T-cell (primary cell): ENCODE measurements at places on chromosomes 2 and 18. TPM values are rescaled to one million over a fixed set of nuclear protein-coding genes. Genes with fewer than 3 reads are reported as not detected.
A peak's percentile ranks its signal among the peaks of the same experiment; 100 is the strongest.

DNA sequence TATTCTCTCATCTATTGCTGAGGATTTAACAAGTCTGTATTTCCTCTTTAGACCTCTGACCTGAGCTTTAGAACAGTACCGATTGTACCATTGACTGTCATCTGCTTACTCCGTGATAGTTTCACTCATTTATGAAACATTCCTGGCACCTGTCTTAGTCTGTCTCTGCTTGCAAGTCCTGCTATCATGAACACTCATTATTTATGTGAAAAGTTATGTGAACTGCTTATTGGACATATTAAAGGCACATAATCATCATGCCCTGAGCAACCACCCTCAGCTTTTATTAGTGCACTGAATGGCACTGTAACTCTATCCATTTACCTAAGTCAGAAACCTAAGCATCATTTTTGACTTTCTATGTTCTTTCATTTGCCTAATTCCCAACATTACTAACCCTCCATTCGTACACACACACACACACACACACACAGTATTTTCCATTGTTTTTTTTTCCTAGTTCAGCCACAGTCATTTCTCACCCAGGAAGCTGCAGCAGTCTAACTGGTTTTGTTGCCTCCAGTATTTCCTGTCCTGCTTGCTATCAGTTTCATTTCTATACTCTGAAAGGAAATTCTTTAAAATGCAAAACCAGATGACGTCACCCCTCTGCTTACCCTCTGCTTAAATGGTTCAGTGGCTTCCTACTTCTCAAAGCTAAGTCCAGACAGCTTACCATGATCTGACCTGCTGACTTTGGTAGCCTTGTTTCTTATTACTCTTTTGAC is 146.1 kb downstream of the HAUS1 start:
- DNase-seq: peak; percentile 18
- no peaks in the 10 kb centered on the region for H3K27me3 ChIP-seq
- H3K4me1 ChIP-seq: peaks cover 33% of the 10 kb centered on the region
- no peaks in the 10 kb centered on the region for H3K36me3 ChIP-seq
- peak overlapping the region; percentile 91 for H3K27ac ChIP-seq

Gene LRATD1
- total RNA-seq: not detected

- H3K36me3 ChIP-seq: no peaks in the 10 kb centered on the region
- no peak for DNase-seq
- no peaks in the 10 kb centered on the region for H3K27me3 ChIP-seq
- no peaks in the 10 kb centered on the region for H3K4me1 ChIP-seq
Observed at GRCh38 chr2:223503746-223504145, 98.4 kb downstream of the SCG2 start.

Gene PFN4
- total RNA-seq: not detected

GRCh38 chr2:133766164-133766832 is 198.0 kb upstream of the NCKAP5 start:
- no peaks in the 10 kb centered on the region for H3K4me1 ChIP-seq
- H3K27ac ChIP-seq: no peak overlapping the region
- no peak overlapping the region for H3K4me3 ChIP-seq
- DNase-seq: no peak
- no peaks in the 10 kb centered on the region for H3K36me3 ChIP-seq

GRCh38 chr2:19600506-19600905 is 242.1 kb upstream of the OSR1 start:
- peaks cover 3% of the 10 kb centered on the region for H3K27me3 ChIP-seq
- no peaks in the 10 kb centered on the region for H3K4me1 ChIP-seq
- no peaks in the 10 kb centered on the region for H3K36me3 ChIP-seq
- no peak for DNase-seq

DNA sequence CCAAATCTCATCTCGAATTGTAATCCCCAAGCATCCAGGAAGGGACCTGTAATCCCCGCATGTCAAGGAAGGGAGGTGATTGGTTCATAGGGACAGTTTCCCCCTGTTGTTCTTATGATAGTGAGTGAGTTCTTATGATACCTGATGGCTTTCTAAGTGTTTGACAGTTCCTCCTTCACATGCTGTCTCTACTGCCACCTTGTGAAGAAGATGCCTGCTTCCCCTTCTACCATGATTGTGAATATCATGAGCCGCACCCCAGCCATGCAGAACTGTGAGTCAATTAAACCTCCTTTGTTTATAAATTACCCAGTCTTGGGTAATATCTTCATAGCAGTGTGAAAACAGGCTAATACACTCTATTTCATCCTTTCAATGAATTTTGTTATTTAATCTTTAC is 446.7 kb downstream of the RNF144A start:
- H3K4me3 ChIP-seq: no peak overlapping the region
- DNase-seq: no peak
- no peak overlapping the region for H3K27ac ChIP-seq
- H3K36me3 ChIP-seq: no peaks in the 10 kb centered on the region
- H3K27me3 ChIP-seq: no peaks in the 10 kb centered on the region

DNA sequence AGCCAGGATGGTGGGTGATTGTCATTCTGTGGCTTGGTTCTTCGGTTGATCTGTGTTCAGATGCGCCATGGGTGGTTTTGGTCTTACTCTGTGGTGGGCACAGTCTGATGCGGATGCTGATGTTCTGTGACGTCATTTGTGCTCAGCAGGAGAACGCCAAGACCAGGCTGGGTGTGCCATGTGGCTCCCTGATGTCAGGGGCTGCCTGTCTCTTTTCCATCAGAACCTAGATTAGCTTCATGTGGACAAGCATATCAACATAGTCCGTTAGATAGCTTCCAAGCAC is 100.6 kb upstream of the ARL4C start:
- H3K4me3 ChIP-seq: no peak overlapping the region
- no peaks in the 10 kb centered on the region for H3K36me3 ChIP-seq
- no peaks in the 10 kb centered on the region for H3K4me1 ChIP-seq
- no peak overlapping the region for H3K27ac ChIP-seq
- H3K27me3 ChIP-seq: peaks cover 10% of the 10 kb centered on the region
- DNase-seq: no peak

DNA sequence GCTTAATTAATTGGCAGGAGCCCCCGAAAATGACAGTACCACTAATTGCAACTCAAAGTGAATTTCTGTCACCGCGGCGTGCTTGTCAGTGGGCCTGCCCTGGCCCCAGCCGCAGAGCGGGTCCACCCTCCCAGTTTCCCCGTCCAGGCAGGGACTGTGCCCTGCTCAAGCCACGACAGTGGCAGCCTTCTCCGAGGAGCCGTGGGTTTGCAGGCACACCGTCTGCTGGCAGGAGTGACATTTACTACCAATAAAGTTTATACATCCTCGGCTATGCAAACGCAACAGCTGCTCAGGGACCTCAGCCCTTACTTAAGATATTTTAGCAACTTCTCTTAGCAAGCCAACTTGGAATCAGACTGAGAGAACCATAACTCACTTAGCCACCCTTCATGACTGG is 112.7 kb downstream of the GBX2 start:
- H3K4me1 ChIP-seq: no peaks in the 10 kb centered on the region
- no peaks in the 10 kb centered on the region for H3K36me3 ChIP-seq
- no peak for DNase-seq
- no peak overlapping the region for H3K4me3 ChIP-seq
- no peak overlapping the region for H3K27ac ChIP-seq

DNA sequence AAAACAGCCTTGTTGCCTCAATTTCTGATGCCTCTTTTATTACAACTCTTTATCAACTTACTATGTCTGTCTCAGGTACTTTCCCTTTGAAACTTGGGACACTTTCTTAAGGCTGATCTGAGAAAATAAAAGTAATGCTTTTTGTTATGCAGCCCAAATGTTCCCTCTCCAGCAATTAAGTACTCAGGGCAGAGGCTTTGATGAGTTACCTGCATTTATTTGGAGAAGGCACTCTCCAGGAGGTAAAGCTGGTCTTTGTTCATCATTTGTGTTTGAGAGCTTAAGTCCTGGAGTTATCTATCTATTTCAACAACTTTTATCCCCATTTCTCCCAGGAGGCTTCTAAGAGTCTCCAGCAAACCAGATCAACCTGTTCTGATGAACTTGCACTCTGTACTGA is 259.2 kb downstream of the ASXL3 start:
- no peaks in the 10 kb centered on the region for H3K4me1 ChIP-seq
- no peak for DNase-seq
- no peaks in the 10 kb centered on the region for H3K36me3 ChIP-seq
- no peaks in the 10 kb centered on the region for H3K27me3 ChIP-seq
- no peak overlapping the region for H3K4me3 ChIP-seq

GRCh38 chr2:20590704-20591515 is 60.0 kb downstream of the HS1BP3 start:
- no peak overlapping the region for H3K4me3 ChIP-seq
- no peaks in the 10 kb centered on the region for H3K27me3 ChIP-seq
- H3K36me3 ChIP-seq: no peaks in the 10 kb centered on the region
- no peaks in the 10 kb centered on the region for H3K4me1 ChIP-seq

- no peaks in the 10 kb centered on the region for H3K36me3 ChIP-seq
- H3K27me3 ChIP-seq: no peaks in the 10 kb centered on the region
- H3K4me1 ChIP-seq: no peaks in the 10 kb centered on the region
- DNase-seq: no peak
Observed at GRCh38 chr18:49201464-49201863, 250.7 kb upstream of the SMAD7 start.

Gene INHBB
- total RNA-seq: 0.10 TPM

DNA sequence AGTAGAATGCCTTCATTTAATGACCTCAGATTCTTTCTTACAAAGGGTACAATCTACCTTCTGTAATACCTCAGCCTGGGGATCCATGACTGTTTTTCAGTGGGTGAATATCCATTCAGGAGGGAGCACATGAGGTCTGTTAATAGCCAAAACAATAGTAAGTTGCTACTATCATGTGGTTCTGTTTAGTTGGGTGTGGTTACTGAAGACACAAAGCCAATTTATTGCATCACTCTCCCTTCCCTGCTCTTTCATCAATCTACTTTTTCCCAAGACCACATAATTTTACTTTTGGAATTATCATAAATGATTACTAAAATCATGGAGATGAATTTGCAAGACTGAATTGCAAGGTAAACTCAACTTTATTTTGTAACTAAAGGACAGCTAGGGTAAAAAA is 254.2 kb downstream of the GALNT13 start:
- H3K4me3 ChIP-seq: no peak overlapping the region
- H3K27me3 ChIP-seq: no peaks in the 10 kb centered on the region
- H3K36me3 ChIP-seq: no peaks in the 10 kb centered on the region
- no peaks in the 10 kb centered on the region for H3K4me1 ChIP-seq
- no peak overlapping the region for H3K27ac ChIP-seq
- DNase-seq: no peak

Gene MORN2
- total RNA-seq: 1.3 TPM

Gene ANKRD30B
- not detected for total RNA-seq

GRCh38 chr2:186059096-186059495 is 320.5 kb downstream of the FSIP2 start:
- no peaks in the 10 kb centered on the region for H3K27me3 ChIP-seq
- no peak overlapping the region for H3K4me3 ChIP-seq
- DNase-seq: no peak
- no peak overlapping the region for H3K27ac ChIP-seq
- no peaks in the 10 kb centered on the region for H3K4me1 ChIP-seq
- H3K36me3 ChIP-seq: no peaks in the 10 kb centered on the region

DNA sequence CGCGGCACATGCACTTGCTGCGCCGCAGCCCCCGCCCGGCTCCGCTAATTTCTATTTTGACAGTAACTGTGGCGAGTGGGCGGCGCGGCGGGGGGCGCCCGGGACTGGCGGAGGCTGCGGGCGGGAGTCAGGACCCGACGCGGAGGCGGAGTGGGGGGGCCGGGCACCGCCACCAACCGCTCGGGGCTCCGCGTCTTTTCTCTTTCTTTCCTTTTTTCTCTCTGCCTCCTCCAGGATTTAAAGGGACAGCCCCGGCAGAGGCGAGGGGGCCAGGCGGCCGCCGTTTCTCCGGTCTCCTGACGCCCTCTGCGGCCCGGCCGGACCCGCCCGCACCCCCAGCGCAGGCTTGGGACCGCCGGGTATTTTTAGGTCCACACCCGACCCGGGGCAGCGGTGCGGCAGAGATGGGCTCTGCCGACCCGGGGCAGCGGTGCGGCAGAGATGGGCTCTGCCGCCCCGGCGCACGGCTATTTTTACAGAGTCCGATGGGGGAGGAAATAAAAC is 460 bp upstream of the ZBTB7C start:
- H3K36me3 ChIP-seq: no peaks in the 10 kb centered on the region
- DNase-seq: no peak
- H3K27me3 ChIP-seq: peaks cover 27% of the 10 kb centered on the region
- H3K4me1 ChIP-seq: peaks cover 18% of the 10 kb centered on the region

Gene CROCC2
- not detected for total RNA-seq

Gene VWC2L
- total RNA-seq: not detected

- H3K4me1 ChIP-seq: peaks cover 48% of the 10 kb centered on the region
- H3K4me3 ChIP-seq: peak overlapping the region; percentile 24
- DNase-seq: peak; percentile 62
- H3K27me3 ChIP-seq: no peaks in the 10 kb centered on the region
Observed at GRCh38 chr2:43169987-43170386, 56.4 kb downstream of the ZFP36L2 start.

- H3K4me1 ChIP-seq: no peaks in the 10 kb centered on the region
- H3K27ac ChIP-seq: no peak overlapping the region
- H3K4me3 ChIP-seq: no peak overlapping the region
- peaks cover 3% of the 10 kb centered on the region for H3K27me3 ChIP-seq
- no peaks in the 10 kb centered on the region for H3K36me3 ChIP-seq
Observed at GRCh38 chr2:99819766-99820165, 322.6 kb downstream of the AFF3 start.

DNA sequence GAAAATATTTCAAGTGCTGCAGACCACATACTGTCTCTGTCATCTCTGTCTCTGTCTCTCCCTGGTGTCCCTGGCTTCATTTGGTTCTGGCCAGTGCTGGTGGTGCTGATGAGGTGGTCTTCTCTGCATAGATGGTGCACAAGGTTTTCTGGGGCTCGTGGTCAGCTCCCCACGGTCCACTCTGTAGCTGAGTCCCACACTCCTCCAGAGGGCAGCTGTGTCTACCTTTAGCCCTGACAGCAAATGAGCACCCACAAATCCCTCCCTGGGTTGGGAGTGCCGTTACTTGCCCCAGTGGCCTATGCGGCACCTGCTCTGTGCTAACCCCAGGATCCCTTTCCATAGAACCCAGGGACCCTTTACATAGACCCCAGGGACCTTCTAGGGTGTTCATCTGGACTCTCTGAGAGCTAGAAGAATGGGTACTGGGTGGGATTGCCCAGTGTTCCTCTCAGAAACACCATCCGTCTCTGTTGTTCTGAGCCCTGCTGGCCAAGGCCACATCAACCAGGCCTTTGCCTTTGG is 129.3 kb downstream of the CAPN13 start:
- no peaks in the 10 kb centered on the region for H3K27me3 ChIP-seq
- H3K4me1 ChIP-seq: no peaks in the 10 kb centered on the region
- no peaks in the 10 kb centered on the region for H3K36me3 ChIP-seq
- no peak overlapping the region for H3K27ac ChIP-seq
- no peak overlapping the region for H3K4me3 ChIP-seq
- DNase-seq: no peak

Gene WDFY1
- total RNA-seq: 32.2 TPM
